Globus pallidus (tissue), 1 donor: ENCODE measurements at places on chromosomes 5 and 9.

DNA sequence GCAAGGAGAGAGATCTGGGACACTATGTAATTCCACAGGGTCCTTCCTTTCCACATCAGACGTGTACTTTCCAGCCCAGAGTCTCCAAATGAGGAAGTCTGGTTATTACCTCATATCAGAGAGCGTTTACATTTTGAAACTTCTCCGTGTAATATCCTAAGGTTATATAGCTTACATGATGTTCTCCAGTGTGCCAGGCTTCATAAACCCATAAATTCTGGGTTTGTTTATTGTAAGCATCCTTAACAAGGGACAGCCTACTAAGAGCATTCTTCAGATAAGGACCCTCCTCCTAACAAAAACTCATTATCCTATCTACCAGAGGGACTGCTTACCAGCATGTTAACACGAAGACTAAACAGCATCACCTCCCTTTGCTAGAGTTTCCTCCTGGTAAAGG lies 17.9 kb downstream of the SRFBP1 start:
- DNase-seq = no peak

DNA sequence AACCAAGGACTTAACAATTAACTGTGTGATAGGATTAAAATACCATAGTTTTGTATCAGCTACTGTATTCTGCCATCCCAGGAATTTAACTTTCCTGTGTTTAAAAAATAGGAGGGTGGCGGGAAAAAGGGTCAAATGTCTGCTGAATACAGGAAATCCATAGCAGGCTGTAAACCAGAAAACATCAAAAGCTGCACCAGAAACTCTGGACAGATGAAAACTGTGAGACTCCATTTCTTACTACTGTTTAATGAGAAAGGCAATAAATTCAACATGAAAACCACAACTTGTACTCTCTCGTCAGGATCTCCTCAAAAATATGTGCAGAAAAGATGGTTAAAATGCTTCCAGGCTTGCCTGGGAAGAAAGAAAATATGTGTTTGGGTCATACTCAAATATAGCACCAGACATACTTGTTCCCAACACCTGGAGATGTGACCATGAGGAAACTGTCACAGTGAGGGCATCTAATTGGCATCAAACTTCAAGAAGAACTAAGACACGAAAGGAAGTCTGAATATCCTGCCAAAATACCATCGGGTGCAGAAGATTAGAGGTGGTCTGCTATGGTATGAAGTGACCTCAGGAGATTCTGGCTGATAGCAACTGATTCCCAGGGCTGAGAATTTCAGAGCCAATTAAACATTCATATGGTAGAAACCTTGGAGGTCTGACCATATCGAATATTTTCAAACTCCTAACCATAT lies 164.7 kb upstream of the TARS1 start:
- no peak for DNase-seq

DNA sequence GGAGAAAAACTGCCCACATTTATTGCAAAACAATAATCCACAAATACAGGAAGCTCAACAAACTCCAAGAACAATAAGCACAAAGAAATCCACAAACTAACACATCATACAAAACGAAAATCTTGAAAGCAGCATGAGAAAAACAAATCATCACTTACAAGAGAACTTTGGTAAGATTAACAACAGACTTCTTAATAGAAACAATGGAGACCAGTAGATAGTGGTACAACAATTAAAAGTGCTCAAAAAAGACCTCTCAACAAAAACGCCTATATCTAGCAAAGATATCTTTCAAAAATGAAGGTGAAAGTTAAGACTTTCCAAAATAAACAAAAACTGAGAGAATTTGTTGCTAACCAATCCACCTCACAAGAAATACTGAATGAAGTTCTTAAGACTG lies 38.4 kb downstream of the CDKL3 start:
- DNase-seq = no peak

DNA sequence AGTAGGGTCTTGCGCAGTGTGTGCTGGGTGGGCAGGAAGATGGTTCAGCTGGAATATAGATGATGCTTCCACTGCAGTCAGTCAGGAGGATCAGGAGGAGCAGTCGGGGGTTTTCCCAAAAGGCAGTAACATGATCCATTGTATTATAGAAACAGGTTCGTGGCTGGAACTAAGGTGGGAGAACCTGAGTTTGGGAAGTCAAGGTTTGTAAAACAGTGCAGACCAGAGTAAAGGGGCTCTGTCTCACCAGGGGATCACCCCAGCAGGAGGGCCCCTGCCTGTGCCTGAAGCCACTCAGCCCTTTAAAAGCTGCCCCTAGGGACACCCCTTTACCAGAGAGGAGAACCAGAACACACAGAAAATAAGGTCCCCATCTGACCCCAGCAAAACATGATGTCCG lies 213.4 kb downstream of the AUH start:
- no peak for DNase-seq

- no peak for DNase-seq
Observed at GRCh38 chr9:115306865-115307264, 188.9 kb upstream of the TNC start.
